ENCODE measurements at places on chromosomes 1 and 21. TPM values are rescaled to one million over a fixed set of nuclear protein-coding genes. Genes with fewer than 3 reads are reported as not detected.

Gene DIP2A
- total RNA-seq: 6.8 TPM

Gene CIART
- total RNA-seq: 15.6 TPM

DNA sequence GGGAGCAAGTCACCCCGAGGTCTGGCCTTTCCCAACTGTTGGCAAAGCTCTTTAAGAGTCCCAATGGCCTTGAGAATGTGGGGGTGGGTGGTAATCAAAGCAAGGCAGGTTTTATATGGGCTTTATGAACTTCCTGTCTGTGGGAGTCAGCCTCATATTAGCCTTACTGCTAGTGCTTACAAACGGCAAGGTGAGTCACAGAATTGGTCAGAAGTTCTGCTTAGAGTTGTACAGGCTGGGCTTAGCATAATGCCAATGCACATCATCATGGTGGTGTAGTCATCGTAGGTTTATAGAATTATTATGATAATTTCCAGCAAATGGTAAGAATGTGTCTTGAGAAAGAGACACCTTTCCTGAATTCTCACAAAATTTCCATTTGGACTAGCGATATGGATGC lies 192.7 kb upstream of the KIAA0040 start:
- no peak for DNase-seq

DNA sequence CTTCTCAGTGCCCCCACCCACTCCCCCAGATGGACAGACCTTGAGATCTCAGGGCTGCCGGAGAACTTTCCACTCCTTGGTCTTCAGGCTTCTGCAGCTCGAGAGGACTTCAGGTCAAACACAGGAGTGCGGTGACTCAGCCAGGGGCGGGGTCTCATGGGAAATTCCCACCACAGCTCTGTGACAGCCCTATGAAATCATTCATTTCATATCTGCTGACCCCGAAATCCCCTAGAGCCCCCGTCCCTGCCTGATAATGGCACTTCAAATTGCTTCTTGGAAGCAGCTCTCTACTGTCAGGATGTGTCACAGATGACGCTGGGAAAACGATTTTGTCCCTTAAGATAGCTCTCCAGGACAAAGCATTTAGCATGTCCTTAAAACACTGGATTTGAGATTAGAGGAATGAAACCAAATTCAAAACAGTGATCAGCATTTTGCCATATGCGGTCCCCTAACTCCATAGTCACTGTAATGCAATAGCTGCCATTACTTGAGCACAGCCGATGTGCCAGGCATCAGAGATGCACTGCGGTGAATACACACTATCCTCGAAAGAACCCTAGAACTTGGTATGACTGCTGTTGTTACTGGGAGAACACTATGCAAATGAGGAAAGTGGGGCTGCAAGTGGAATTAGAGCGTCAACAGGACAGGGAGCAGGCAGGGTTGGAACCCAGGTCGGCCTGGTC lies at the start of gene TNFRSF9:
TNFRSF9 (minus strand) TSS at position 95 of the 692 bp plus-strand sequence. CDS start 845 bp downstream, outside the sequence.
- no peak for DNase-seq

All from H4 (cell line).